Urinary bladder (tissue), 4 donors: ENCODE measurements at places on chromosomes 7 and 10. TPM values are rescaled to one million over a fixed set of nuclear protein-coding genes. Genes with fewer than 3 reads are reported as not detected.

The PIK3CG gene
- polyA plus RNA-seq: 0.82 TPM

The CLRN3 gene
- polyA plus RNA-seq: not detected

The CTBP2 gene
- 49.8 TPM for polyA plus RNA-seq

The CNPY1 gene
- polyA plus RNA-seq: not detected

The ZSWIM8 gene
- polyA plus RNA-seq: 110 TPM

The BUB3 gene
- 69.8 TPM for polyA plus RNA-seq
